ENCODE measurements at places on chromosomes 5 and 9.

- no peak for DNase-seq
Observed at GRCh38 chr9:136079211-136079915, 15.7 kb downstream of the NACC2 start.

DNA sequence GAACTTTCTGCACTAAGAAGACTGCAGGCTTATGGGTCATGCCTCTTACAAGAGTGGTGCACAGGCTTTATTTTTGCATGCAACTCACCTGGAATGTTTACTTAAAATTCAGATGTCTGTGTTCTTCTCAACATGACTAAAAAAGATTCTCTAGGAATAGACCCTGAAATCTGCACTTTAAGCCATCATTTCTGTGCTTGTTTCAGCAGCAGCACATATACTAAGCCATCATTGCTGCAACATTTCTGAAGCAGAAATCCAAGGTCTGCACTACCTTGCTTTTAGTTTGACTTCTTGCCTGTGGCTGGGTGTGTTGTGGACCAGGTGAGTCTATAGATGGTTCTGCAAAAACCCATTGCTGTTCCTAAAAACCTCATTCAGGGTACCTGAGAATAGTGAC is 156.8 kb downstream of the CEP120 start:
- DNase-seq = no peak

DNA sequence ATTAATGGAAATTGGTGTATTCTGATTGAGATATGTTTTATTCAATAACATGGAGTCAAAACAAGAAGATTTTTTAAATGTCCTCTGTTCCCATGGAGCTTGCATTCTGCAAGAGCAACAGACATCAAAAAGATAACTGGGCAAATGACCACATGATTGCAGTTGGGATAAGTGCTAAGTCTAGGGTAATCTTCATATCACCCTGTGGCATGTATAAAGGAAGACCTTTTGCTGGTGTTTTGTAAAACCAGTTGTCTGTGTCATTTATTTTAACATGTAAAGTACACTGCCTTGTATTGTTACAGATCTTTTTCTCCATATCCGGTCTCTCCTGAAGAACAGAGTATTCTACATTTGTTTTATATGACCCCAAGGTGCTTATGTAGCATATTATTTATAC is 44.0 kb downstream of the PTCD2 start:
- no peak for DNase-seq

- no peak for DNase-seq
Observed at GRCh38 chr5:175550055-175550805, 71.9 kb downstream of the SFXN1 start.

DNA sequence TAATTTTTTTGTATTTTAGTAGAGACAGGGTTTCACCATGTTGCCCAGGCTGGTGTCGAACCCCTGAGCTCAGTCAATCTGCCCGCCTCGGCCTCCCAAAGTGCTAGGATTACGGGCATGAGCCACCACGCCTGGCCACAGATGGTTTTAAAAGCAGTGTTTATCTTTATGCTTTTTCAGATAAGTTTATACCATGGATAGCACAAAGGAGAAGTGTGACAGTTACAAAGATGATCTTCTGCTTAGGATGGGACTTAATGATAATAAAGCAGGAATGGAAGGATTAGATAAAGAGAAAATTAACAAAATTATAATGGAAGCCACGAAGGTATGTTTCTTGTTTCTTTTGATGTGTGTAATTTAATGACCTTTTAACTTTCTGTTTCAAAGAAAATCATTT is 35.1 kb downstream of the POLK start:
- DNase-seq = no peak

- DNase-seq = no peak
Observed at GRCh38 chr9:33431420-33431819, 16.0 kb downstream of the AQP3 start.

DNA sequence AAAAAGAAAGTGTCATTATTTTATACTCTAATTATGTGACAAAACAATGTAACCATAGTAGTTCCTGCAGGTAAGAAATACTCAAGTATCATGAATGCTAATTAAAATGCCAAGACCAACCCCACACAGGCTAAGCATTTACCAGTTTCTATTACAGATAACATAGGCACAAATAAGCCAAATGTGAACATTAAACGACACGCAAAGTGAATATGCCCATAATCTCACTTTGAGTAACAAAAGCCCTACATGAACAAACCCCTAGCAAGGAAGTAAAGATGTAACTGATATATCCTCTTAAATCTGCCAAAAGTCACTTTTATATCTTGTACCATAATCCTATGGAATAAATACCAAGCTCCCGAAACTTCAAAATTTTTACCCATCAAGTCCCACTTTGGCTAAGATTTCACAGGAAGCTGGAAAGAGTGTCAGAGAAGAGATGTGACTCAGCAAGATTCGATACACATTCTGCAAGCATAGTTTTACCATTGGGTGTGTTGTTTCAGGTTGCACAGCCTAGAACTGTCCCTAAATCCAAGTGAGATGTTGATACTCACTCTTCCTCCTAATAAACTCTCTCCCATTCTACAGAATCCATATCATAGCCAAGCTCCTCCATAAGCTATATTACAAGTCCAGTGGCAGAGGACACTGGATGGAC is 28.8 kb downstream of the TRPM6 start:
- no peak for DNase-seq

- DNase-seq = no peak
Observed at GRCh38 chr5:146828385-146828784, 50.2 kb downstream of the PPP2R2B start.

GRCh38 chr5:149912226-149912871 is 32.2 kb downstream of the PDE6A start:
- DNase-seq = no peak

DNA sequence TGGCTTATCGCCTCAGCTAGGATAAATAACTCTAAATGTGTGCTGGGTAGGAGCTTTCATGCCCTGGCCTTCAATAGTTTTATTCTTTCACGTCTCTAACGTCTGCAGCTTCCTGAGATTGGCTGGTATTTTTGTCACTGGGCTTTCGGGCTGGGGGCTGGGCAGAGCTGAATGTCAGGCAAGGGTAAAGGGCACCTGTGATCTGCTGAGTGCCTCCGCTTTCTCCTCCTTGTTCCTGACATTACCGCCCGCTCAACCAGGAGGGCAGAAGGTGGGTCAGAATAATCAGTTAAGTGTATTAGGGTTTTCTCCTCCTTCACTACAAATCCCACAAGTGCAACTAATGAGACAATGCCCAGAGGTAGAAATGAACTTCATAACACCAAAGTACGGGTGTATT is 216.6 kb downstream of the TSSK1B start:
- no peak for DNase-seq

DNA sequence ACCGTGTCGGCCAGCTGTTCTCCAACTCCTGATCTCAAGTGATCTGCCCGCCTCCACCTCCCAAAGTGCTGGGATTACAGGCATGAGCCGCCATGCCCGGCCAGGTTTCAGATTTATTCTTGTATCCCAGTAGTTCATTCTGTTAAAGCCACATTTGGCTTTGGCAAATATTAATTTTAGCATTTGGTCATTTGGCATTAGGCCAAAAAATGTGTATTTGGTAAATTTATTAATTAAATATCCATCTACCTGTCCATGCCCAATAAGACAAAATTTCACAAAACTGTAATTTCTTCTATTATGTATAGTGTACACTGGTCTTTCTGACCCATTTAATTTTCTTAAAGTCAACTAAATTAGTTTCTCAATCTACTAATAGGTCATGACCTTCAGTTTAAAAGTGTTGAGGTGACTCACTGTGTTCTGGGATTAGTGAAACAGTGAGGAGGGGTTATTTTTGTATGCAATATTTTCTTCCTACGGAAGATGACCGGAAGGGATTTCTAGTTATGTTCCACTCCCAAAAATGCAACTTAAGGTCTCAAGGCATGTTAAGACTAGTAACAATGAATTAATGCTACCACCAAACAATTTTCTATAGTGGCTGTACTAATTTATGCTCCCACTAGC is 21.0 kb downstream of the OSTF1 start:
- no peak for DNase-seq

DNA sequence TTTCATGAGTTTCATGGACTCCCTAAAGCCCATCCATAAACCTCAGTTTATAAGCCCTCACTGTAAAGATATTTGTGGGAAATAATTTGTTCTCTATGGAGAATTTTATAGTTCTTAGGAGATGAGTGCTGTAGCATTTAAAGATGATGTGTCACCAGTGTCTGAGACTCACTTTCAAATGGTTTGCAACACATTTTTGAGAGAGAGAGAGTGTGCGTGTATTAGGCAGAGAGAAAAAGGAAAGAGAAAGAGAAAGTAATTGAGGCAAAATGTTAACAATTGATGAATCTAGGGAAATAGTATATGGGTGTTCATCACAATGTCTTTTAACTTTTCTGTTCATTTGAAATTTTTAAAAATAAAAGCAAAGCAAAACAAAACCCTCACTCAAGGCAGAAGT is 479.0 kb downstream of the ZSWIM6 start:
- no peak for DNase-seq

DNA sequence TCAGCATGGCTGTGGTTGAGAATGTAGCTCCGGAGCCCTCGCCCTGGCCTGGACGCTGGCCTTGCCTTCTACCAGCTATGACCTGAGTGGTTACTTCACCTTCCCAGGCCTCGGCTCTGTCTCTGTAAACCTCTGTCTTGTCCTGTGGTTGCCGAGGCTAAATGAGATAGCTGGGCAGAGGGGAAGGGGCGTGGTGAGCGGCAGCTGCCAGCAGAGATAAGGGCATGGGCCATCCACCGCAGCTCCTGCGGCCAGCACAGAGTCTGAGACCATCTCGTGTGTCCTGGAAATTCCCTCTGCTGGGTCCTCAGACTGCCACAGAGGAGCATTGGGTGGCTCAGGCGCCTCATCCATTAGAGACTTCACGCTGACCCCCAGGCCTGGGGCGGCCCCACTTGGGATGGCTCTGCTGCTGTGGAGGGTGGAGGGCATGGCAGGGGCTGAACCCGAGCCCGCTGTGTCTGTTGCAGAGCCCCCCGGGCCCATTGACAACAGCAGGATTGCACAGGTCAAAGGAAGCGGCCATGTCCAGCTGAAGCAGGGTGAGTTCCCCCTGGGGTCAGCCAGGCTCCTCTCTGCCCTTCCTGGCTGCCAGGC is 43.9 kb downstream of the USP20 start:
- no peak for DNase-seq

- no peak for DNase-seq
Observed at GRCh38 chr9:35035851-35036701, 36.3 kb downstream of the VCP start.

DNA sequence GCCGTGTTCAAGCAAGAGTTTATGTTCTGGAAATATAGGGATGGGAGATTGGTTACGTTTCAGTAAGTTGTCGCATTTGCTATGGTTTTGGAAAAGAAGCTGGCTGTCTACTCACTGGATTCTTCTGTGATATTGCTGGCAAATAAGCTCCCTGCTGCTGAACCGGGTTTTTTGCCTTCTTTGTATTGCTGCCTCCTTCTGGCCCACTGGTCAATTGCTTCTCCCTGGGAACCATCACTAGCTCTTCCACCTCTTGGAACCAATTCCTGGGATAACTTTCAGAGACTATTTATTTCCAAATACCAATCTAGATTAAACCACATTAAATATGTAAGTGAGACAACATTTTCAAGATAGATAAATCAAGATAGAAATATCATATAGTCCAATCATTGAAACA is 43.0 kb downstream of the NUDT12 start:
- DNase-seq = no peak

GRCh38 chr9:5112109-5112592 is 73.3 kb downstream of the INSL6 start:
- no peak for DNase-seq

GRCh38 chr9:82606492-82607382 is 456.2 kb downstream of the RASEF start:
- DNase-seq = no peak

DNA sequence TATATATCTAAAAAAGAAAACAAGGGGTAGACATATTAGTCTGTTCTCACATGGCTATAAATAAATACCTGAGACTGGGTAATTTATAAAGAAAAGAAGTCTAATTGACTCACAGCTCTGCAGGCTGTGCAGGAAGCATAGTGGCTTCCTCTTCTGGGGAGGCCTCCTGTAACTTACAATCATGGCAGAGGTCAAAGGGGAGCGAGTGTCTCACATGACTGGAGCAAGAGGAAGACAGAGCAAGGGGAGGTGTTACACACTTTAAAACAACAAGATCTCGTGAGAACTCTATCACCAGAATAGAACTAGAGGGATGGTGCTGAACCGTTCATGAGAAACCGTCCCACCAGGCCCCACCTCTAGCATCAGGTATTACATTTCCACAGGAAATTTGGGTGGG is 616.8 kb downstream of the TLE4 start:
- no peak for DNase-seq

DNA sequence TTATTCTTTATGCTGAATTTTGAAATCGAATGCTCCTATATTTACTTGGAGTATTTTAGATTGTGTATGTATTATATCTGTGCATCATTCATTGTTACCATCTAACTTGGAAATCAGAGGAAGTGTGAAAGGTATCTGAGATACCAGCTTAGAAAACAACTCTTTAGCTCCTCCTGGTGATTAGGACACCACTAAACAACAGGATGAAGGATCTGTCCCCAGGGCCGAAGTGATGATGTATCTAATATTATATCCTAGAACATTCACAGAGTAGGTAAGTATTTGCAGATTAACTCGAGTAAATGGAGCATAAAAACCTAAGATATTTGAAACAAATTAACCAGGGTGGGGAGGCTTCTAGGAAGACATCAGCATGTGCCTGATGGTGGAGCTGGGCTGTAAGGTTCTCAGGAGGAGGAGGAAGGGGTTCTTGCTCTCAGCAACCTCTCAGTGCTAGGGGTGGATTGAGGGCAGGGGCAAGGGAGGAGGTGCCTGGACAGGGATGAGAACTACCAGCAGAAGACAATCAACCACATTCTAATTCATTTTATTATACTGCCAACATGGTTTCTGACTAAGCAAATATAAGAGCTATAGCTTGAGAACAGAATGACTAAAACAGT is 2.6 kb upstream of the NFIL3 start:
- no peak for DNase-seq

DNA sequence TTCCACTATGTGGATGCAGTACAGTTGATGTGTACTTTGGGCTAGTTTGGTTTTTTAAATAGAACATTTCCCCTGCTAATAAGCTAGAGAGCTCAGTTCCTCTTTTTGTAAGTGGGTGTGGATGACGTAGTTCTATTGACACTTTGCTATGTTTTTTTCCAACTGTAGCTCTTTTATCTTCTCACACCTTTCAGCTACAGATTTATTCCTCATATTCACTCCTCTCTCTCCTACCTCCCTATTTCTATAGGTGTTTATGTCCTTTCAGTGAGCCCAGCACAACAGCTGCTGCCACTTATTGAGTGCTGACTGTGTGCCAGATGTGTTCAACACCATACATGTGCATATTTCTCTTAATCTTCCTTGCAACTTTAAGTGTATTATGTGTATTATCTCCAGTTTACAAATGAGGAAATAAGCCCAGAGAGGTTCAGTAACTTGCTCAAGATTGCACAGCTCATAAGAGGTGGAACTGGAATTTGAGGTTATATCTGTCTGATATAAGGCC is 215.7 kb downstream of the SEMA6A start:
- DNase-seq = no peak

GRCh38 chr5:63963926-63964325 is 1.7 kb upstream of the HTR1A start:
- DNase-seq = no peak
